ENCODE measurements at places on chromosomes 2 and 18. TPM values are rescaled to one million over a fixed set of nuclear protein-coding genes. Genes with fewer than 3 reads are reported as not detected.

SP3 gene
- total RNA-seq, result 97.1 TPM

CD207 gene
- not detected for total RNA-seq

OR6B3 gene
- not detected for total RNA-seq

MEX3C gene
- 32.8 TPM for total RNA-seq

ADAM23 gene
- total RNA-seq, result 0.33 TPM

TLX2 gene
- total RNA-seq, result not detected

COL6A3 gene
- 496 TPM for total RNA-seq

NEURL3 gene
- total RNA-seq, result 0.49 TPM

NDUFAF7 gene
- 11.4 TPM for total RNA-seq

All from mesangial cell (primary cell).